ENCODE measurements at places on chromosomes 13 and 19.

DNA sequence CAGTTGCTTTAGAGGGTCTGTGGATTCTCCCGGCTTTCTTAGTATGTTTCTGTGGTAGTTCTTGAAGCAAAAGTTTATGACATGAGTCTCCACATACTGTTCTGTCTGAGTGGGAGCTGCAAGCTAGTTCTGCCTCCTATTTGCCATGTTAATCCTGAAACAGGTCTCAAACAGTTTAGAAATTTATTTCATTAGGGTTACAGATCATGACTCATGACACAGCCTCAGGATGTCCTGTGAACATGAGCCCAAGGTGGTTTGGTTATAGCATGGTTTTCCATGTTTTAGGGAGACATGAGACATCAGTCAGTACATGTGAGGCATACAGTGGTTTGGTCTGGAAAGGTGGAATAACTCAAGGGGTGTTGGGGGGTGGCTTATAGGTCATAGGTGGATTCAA, 77.5 kb downstream of the FNDC3A start:
- DNase-seq, result no peak

DNA sequence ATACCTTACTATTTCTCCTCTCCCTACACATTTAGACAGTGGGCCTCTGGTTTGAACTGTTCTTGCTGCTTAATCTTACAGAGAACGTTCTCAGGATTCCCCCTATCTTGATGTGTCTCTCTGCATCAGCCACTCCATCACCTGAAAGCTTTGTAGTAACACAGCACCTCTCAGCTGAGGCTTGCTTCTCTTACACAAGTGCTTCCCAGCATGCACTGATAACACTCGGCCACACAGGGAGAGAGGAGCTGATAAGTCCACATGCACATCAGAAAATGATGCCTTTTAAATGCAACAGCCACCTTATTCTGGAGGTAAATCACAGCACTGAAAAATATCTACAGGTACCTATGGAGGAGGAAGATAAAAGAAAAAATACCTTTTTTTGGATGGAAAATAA, 192.2 kb upstream of the TSHZ3 start:
- DNase-seq, result no peak

DNA sequence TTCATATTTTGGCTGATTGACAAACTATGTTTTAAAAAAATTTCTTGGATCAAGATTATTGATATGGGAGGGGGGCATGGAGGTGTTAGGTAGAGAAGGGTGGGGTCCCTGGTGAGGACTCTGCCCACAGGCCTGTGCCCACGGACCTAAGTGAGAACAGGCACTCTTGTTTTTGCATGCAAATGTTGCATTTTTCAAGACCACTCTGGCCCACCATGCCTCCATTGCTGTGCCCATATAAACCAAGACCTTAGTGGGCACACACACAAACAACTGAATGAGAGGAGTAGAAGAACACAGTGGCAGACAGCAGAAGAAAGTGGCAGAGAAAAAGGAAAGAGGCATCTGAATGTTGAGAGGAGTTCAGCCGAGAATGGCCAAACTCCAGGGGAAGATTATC, 69.6 kb upstream of the ZNF98 start:
- DNase-seq, result no peak

DNA sequence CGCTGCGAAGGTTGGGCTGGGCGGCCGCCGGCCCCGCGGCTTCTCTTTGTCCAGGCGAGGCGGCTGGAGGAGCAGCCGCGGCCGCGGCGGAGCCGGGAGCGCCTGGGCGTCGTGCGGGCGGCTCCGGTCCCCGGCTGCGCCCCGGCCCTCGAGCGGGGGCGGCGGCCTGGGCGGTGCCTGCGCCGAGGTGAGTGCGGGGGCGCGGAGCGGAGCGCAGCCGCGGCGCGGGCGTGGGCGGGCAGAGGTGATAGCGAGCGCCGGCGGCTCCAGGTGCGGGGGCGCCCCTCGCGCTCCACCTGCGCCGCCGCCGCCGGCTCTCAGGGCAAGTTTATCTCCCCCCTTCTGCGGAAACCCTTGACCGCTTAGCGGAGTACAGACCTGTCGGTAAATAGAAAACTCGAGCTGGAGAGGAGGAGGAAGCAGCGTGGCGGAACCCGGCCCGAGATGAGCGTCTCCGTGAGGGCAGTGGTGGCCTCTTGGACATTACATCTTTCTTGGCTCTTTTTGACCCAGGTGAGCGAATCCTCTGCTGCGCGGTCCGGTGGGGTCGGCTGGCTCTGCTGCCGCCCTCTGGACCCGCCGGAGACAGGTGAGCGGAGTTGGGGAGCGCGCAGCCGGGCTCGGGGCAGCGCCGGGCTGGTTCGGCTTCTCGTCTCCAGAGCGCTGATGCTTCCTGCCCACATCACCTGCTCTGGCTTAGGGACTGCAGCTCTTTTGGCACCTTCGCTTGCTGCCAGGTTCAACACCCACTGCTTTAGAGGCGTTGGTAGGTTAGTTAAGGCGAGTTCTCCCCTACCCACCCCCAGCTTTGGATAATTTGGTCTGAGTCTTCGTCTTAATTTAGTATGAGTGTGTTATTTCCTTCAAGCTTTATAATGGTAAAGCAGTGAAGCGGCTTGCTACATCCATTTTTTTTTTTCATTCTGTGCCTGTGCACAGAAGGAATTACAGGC, at the start of gene MTUS2:
TSS of gene MTUS2 (plus strand) at position 241 of the 953 bp plus-strand sequence.
- DNase-seq, result peak; percentile 13

DNA sequence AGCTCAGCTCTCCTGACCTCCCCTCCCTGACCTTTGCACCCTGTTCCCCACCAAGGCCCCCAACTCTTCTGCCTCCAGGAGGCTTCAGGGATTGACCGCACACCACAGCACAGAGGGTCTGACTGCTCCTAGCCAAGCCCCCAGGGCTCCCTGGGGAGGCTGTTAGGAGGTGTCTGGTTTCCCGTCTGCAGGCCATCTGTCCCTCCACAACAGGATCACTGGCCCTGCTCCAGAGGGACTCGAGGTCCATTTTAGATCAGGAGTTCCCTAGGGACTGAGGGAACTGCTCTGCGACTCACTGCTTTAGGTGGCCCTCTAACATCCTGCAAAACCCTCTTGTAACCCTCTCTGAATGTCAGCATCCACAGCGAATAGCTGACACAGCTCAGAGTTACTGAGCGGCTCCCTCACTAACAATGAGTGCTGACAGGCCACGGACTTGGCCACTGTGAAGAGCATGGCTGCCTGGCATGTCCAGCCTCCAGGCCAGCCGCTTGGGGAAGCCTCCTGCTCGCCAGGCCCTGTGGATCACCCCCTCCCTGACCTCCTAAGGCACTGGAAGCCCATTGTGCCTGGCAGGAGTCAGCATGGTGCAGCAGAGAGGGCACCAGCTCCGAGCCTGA, 17.7 kb downstream of the GRIK5 start:
- peak; percentile 88 for DNase-seq

DNA sequence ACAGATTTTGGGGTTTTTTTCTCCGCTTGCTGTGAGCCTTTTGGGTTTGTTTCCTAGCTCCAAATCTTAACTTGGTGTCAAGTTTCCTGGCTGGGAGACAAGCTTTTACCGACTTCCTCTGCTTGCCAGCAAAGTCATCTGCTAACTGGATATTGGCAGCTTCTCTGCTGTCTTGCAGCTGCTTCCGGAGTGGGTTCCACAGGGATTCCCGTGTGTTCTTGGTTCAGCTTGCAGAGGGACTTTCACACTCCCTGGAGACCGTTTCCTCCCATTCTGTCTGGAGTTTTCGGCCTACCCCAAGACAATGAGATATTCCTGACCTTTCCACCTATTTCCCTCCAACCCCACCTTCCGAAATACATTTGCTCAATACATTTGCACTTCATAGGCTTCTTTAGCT, 2.2 kb upstream of the COLGALT1 start:
- peak; percentile 46 for DNase-seq

DNA sequence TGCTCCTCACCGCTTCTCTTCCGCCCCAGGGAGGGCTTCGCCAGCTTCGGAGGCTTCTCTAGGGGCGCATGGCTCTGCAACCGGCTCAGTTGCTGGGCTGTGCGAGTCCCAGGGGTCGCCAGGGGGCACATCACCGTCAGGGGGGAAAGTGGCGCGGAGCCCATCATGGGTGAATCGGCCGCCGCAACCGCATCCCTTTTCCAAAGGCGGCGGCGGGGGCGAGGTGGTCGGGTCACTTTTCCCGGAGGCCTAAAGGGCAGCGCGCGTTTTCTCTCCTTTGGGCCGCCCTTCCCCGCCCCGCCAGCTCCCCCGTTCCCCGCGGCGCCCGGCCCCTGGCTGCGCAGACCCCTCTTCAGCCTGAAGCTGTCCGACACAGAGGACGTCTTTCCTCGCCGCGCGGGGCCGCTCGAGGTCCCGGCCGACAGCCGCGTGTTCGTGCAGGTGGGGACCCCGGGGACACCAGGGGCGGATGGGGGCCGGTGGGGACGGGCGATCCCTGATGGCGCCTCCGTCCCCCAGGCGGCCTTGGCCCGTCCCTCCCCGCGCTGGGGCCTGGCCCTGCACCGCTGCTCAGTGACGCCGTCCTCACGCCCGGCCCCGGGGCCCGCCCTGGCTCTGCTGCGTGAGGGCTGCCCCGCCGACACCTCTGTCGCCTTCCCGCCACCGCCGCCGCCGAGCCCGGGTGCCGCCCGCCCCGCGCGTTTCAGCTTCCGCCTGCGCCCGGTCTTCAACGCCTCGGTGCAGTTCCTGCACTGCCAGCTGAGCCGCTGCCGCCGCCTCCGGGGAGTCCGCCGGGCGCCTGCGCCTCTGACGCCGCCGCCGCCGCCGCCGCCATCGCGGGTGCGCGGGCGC, 1.7 kb downstream of the TGFBR3L start:
- no peak for DNase-seq

- no peak for DNase-seq
These were observed 141.9 kb downstream of the SUCLA2 start for GRCh38 chr13:47859165-47859564.

DNA sequence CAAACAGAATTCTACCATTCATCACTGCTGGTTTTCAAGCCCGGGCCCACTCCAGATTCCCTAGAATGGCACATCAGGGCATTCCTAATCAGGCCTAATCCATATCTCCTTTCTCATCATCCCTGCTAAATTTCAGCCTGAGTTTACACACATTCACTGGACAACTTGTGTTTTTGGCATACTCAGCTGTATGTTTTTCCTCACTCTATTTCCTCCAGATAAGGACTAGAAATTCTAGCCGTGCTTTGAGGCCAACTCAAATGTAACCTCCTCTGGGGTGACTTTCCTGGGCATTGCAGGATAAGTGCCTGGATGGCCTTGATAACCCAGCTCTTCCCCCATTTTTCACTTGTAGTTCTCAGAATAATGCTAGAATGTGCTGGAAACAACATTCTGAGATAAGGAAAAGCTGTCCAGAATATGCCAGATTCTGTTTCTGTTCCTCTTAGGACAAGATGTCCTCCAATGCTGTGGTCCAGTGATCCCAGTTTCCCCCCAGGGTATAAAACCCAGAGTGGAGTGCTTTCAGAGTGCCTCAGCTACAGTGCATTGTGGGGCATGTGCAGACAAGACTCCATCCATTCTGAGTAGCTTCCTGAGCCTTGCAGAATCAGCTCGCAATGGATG, 66.9 kb upstream of the CLDN10 start:
- DNase-seq, result no peak

GRCh38 chr13:98475522-98475921, 101.4 kb downstream of the STK24 start:
- no peak for DNase-seq

- DNase-seq, result no peak
These were observed 93.5 kb downstream of the DACH1 start for GRCh38 chr13:71773531-71773930.

DNA sequence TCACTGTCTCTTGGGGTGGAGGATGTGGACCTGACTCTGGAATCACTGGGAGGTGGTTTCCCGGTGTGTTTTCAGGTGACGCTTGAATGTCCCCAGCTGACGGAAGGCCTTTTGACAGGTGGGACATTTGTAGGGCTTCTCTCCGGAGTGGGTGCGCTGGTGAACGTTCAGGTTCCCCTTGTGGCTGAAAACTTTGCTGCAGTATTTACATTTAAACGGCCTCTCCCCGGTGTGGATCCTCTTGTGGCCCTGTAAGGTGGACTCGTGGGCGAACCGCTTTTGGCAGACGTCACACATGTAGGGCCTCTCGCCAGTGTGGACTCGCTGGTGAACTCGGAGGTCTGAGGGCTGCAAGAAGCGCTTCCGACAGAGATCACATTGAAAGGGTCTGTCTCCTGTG, 7.8 kb downstream of the ZSCAN5B start:
- DNase-seq, result no peak

GRCh38 chr19:50308991-50309390, 20.2 kb downstream of the KCNC3 start:
- DNase-seq, result no peak

DNA sequence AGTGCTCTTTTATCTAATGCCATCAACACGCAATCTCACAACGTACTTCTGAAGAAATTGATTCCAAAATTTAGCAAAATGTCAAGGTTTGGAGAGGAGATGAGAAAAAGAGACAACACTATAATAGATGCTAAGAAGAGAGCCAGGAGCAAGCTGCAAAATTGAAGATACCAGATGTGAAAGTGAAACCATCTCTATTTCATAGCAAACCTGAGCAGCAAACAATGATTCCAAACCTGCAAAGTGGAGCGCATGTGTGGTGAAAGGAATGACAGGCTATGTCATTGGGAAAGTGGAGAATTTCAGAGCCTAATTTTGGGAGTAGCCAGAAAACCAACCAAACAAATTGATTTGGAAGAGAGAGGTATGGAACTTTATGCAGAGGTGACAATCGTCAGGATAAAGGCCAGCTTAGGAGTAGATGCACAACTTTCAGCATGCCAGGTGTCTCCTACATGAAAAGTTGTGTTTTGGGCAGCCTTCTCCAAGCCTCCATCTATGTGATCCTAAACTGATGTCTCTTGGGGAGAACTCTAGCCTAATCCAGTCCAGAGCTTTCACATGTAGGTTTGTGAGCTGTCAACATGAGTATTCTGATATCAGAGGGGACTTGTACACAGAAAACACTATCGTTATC, 158.4 kb upstream of the FNDC3A start:
- no peak for DNase-seq

DNA sequence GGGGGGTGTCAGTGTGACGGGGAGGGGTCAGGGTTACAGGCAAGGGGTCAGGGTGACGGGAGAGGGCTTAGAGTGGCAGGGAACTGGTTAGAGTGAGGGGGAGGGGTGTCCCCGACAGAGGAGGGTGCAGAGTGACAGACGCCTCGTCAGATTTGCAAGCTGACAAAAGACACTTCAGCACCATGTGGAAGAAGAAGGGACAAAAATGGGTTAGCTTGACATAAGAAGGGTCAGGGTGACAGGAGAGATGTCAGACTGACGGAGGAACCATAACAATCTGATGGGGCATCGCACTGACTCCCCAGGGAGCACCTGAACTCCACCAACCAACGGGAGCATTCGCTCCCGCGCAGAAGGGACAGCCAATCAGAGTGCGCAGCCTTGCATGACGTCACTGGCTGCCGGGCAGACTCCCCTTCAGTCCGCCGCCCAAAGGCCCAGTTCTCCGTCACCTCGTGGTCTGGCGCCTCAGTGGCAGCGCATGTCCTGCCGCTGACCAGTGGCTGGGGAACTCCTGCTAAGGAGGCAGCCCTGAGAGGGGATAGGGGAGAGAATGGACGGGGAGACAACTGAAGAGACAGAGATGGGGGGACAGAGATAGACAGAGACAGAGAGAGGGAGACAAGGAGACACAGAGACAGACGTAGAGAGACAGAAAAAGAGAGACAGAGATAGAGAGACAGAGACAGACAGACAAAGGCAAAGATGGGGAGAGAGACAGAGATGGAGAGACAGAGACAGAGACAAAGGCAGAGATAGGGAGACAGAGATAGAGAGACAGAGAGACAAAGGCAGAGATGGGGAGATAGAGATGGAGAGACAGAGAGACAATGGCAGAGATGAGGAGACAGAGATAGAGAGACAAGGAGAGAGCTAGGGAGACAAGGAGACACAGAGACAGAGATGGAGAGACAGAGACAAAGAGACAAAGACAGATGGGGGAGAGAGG, 30.2 kb downstream of the C19orf81 start:
- peak; percentile 73 for DNase-seq

Measured in DMS153 (cell line).